ENCODE measurements at places on chromosomes 7 and 10.

- no peak for DNase-seq
These were observed 2.8 kb downstream of the FAM180A start for GRCh38 chr7:135745703-135746312.

GRCh38 chr7:94567396-94567795 is 57.8 kb downstream of the CASD1 start:
- no peak for DNase-seq

- peak; percentile 84 for DNase-seq
These were observed 4.5 kb downstream of the SAP25 start for GRCh38 chr7:100568896-100569844.

GRCh38 chr10:131747791-131748190 is 153.0 kb upstream of the PPP2R2D start:
- no peak for DNase-seq

DNA sequence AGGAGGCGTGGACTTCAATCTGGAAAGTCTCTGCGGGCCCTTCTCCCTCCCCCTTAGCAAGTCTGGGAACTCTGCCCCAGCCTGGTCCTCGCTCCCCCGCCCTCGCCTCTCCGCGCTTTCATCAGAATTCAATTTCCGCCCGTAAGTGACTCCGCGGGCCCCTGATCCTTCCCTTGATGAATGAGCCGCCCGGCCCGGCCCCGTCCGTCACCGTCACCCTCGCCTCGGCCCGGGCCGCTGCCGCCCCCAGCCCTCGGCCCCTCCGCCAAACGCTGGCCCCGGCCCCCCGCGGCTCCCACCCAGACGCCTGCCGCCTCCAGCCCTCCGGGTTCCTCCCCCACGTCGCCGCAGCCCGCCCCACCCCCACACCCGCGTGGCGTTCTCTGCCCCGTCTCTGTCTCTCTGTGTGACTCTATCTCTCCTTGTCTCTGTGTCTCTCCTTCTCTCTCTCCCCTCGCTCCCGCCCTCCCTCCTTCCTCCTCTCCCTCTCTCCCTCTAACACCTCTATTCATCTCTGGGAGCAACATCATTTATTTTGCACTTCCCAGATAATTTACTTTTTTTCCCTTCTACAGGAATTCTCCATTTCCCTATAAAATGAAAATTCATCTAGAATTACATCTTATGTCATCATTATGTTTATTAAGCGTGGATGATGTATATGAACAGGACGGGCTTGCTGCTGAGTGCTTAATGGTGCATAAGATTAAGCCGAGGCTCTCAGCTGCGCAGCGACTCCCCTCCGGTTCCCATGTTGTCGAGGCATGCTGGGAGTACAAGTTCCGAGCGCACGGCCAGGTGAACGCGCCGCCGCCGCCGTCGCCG is 91.2 kb upstream of the PAX2 start:
- peak; percentile 50 for DNase-seq

GRCh38 chr10:6612371-6612770 is 32.3 kb upstream of the PRKCQ start:
- peak; percentile 5 for DNase-seq

- DNase-seq: no peak
These were observed 34.4 kb downstream of the MXI1 start for GRCh38 chr10:110241841-110242240.

GRCh38 chr10:76631884-76632766 is 1005.5 kb downstream of the KCNMA1 start:
- DNase-seq: peak; percentile 28

DNA sequence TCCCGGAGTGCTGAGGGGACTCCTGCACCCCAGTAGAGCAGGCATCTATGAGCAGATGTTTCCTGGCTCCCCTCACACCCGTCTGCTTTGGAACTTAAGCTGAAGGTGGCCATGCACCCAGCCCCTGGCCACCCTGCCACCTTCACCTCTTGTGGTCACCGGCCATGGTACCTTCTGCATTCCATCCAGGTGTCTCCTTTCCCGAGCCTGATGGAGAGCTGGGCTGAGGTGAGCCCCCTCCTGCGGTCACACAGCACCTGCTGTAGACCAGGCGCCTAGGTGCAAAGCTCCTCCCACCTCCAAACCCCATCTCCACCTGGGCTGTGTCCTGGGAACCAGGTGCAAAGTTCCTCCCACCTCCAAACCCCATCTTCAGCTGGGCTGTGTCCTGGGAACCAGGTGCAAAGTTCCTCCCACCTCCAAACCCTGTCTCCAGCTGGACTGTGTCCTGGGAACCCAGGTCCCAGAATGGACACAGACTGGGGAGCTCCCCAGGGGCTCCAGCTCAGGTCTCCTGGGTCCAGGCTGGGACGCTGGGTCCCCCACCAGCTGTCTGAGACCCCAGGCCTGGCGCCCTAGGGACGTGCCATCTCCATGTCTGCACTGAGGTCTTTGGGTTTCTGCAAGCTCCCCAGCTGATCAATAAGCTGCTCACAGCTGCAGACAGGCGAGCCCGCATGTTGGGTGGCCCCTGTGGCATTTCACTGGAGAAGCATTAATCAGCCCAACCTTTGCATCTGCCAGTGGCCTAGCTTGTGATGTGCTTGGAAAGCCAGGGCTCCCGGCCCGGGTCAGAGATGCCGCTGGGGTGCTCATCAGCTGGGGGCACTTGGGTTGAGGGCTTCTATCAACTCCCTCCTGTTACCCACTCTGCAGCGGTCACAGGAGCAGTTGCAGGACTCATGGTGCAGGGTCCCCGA is 61.2 kb upstream of the INPP5A start:
- DNase-seq: peak; percentile 50

- DNase-seq: no peak
These were observed 323.5 kb downstream of the ADARB2 start for GRCh38 chr10:1413823-1414222.

GRCh38 chr7:77360104-77360503 is 56.0 kb downstream of the GSAP start:
- DNase-seq: no peak

DNA sequence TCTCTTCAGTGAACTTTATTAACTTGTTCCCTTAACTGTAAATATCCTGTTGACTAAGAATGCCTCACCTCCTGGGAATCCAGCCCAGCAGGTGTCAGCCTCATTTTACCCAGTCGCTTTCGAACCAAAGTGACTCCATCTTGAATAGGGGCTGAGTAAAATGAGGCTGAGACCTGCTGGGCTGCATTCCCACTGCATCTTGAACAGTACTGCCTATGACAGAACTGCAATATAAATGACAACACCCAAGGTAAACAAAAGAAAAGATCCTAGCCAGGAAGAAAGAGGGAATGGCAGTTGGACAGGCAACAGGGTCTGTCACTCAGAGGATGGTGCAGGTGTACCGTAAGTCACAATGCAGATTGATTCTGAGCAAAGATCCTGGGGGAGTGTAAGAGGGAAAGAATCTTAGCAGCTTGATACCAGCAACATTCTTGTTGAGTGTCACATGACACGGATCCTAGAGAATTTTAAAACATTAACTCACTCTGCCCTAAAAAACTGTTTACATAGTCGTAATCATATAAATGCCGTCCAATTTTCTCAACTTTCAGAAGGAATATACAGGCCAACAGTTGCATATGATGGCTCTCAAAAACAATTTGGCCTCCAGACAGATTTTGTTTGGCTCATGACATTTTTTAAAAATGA is 4.4 kb upstream of the FAM107B start:
- DNase-seq: no peak

DNA sequence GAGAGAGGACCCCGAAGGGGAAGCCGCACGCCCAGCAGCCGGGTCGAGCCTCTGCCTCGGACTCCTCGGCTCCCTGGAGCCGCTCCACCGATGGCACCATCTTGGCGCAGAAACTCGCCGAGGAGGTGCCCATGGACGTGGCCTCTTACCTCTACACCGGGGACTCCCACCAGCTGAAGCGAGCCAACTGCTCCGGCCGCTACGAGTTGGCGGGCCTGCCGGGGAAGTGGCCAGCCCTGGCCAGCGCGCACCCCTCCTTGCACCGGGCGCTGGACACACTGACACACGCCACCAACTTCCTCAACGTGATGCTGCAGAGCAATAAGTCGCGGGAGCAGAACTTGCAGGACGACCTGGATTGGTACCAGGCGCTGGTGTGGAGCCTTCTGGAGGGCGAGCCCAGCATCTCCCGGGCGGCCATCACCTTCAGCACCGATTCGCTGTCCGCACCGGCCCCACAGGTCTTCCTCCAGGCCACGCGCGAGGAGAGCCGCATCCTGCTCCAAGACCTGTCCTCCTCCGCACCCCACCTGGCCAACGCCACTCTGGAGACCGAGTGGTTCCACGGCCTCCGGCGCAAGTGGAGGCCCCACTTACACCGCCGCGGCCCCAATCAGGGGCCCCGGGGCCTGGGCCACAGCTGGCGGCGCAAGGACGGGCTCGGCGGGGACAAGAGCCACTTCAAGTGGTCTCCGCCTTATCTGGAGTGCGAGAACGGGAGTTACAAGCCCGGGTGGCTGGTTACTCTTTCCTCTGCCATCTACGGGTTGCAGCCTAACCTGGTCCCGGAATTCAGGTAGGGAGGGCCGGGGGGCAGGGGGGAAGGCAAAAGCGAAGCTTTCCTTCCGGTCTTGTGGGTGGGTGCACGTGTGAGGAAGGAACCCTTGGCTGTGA is 973 bp downstream of the GPR158 start:
- peak; percentile 13 for DNase-seq

- no peak for DNase-seq
These were observed 63.5 kb downstream of the PRKAG2 start for GRCh38 chr7:151813445-151813844.

GRCh38 chr7:90432752-90433151 is 29.5 kb downstream of the CLDN12 start:
- no peak for DNase-seq

DNA sequence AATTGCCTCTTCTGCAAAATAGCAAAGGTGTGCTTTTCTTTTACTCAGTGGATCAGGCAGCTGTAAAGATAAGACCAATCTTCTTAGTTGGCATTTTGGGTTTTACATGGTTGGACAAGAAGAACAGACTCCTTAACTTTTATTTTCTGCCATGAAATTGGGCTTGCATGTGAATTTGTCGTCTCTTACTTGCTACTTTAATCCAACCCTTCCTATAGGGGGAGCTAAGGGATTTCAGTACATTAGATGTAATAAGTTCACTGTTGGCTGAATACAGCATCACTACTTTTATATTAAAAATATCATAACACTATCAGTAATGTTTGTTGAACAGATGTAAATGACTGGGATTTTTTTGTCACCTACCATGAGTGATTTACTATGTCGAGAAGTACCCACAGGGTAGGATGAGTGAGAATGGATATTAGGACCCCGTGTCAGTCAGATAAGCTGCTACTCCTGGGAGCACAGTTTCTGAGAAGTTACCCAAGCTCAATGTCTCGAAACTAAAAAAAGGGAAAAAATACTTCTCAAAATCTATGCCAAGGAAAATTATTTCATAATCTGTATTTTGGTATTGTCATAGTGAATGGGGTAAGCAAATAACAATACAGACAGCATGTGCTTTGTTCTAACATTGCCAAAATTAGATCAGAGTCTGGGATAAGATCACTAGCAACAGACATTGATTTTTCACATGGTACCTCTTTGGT is 127.4 kb upstream of the AGR3 start:
- peak; percentile 42 for DNase-seq

DNA sequence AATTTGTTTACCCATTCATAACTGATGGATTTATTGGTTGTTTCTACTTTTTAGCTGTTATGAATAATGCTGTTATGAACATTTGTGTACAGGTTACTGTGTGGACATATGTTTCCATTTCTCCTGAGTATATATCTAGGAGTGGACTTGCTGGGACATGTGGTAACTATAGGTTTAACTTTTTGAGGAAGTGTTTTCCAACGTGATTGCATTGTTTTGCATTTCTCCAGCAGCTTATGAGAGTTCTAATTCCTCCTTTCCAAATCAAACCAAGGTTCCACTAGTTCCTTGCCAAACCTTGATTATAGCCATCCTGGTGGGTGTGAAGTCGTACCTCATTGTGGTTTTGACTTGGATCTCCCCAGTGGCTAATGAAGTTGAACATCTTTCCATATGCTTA is 2.6 kb upstream of the PRF1 start:
- DNase-seq: no peak

GRCh38 chr7:5564894-5565293 is 141.3 kb upstream of the TNRC18 start:
- peak; percentile 69 for DNase-seq

DNA sequence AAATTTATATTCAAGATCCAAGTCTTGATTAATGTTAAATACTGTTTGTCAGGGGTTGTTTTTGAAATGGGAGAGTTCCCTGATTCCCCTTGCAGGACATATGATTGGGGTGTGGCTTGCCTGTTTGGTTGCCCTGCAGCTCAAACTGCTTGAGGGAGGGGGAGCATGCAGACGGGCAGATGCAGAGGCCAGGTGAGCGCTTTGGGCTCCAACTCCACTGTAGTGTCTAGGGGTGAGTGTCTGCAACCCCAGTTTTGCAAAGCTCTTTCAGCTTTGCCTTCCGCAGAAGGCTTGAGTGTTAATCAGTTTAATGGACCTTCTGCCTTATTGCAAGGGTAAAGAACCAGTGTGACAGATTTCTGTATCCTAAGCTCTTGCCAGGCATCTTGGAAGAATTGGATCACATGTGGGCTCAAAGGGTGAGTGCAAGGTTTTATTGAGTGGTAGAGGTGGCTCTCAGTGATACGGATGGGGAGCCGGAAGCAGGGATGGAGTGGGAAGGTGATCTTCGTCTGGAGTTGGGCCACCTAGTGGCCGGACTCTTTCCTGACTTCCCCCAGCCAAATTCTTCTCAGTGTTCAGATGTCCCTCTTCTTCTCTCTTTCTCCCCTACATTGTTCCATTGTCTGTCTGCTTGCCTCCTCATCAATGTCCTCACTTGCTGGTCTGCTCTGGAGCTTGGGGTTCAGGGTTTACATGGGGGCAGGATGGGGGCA is 479.7 kb downstream of the ATRNL1 start:
- no peak for DNase-seq

GRCh38 chr10:58479045-58479444 is 33.6 kb upstream of the BICC1 start:
- DNase-seq: no peak

DNA sequence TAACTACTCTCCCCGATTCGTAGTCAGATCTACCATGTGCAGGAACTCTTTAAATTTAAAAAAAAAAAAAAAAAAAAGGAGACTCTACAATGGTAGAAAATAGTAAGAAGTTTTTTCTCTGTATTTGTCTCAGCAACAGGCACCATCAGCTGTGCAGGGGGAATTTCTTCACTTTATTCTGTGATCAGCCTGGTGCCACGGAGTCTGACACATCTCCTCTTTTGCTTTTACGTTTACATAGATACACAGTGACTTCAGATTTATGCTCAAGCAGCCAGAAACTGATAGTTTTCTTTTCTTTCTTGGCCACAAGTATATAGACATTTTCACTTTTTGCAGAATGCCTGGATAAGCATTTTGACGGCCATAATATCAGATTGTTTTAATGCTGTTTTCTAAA is 190.6 kb upstream of the AKR1E2 start:
- DNase-seq: no peak
